ENCODE measurements at places on chromosomes 16 and 17. TPM values are rescaled to one million over a fixed set of nuclear protein-coding genes. Genes with fewer than 3 reads are reported as not detected.

RAB26 gene
- 2.6 TPM for polyA plus RNA-seq

EEF2K gene
- polyA plus RNA-seq = 18.0 TPM

MMP28 gene
- 1.3 TPM for polyA plus RNA-seq

TMEM97 gene
- 50.0 TPM for polyA plus RNA-seq

SCNN1G gene
- polyA plus RNA-seq = 25.8 TPM

C17orf50 gene
- 0.26 TPM for polyA plus RNA-seq

RPGRIP1L gene
- 15.7 TPM for polyA plus RNA-seq

DNA sequence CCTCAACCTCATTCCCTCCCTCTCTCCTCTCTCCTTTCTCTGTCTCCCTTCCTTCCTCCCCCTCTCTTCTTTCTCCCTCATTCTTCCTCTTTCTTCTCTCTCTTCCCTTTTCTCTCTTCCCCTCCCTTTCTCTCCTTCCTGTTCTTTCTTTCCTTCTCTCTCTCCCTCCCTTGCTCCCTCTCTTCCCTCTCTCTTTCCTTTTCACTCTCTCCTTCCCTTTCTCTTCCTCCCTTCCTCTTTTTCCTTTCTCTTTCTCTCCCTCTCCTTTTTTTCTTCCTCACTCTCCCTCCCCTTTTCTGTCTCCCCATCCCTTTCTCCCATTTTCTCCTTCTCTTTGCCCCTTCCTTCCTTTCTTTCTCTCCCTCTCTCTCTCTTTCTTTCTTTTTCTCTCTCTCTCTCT, 7.9 kb upstream of the ELAC2 start:
- no peak for DNase-seq

GRCh38 chr17:32673964-32674363, 187.2 kb downstream of the CDK5R1 start:
- no peak for DNase-seq

DNA sequence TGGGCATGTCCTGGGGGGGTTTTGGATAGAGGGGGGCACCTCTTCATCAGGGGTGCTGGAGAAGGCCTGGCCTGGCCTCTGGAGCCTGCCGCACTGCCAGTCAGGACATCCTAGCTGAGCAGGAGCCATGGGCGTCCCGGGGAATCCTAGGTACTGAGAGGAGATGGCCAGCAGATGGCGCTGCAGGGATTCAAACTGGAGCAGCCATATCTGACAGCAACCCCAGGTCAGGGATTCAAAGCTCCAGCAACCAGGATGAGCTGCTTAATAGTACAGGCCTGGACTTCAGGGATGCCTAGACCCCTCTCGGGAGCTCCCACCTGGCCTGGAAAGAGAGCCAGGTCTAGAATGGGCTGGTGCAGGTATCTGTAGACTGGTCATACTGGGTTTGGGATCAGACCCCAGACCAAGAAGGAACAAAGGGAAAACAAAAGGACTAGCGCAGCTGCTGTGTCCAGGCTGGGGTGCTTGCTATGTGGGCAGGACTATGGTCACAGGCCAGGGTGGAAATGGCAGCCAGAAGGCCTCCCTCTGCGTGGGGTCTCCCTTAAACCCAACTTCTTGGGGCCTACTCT, 306.9 kb upstream of the RBFOX1 start:
- DNase-seq = peak; percentile 47

GRCh38 chr17:17921192-17922069, 50.8 kb downstream of the TOM1L2 start:
- DNase-seq = no peak

DNA sequence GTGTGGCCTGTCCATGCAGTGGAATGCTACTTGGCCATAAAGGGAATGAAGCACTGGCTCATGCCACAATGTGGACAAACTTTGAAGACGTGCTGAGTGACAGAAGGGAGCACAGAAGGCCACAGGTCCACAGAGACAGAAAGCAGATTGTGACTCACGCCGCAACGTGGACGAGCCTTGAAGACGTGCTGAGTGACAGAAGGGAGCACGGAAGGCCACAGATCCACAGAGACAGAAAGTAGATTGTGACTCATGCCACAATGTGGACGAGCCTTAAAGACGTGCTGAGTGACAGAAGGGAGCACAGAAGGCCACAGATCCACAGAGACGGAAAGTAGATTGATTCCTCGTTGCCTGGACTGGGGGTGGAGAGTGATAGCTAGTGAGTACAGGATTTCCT, 19.2 kb downstream of the ZC3H18 start:
- DNase-seq = no peak

GRCh38 chr16:20678242-20678641, 19.2 kb downstream of the ACSM1 start:
- DNase-seq = no peak

- no peak for DNase-seq
These were observed 174.6 kb upstream of the CDH13 start for GRCh38 chr16:82452004-82452756.

DNA sequence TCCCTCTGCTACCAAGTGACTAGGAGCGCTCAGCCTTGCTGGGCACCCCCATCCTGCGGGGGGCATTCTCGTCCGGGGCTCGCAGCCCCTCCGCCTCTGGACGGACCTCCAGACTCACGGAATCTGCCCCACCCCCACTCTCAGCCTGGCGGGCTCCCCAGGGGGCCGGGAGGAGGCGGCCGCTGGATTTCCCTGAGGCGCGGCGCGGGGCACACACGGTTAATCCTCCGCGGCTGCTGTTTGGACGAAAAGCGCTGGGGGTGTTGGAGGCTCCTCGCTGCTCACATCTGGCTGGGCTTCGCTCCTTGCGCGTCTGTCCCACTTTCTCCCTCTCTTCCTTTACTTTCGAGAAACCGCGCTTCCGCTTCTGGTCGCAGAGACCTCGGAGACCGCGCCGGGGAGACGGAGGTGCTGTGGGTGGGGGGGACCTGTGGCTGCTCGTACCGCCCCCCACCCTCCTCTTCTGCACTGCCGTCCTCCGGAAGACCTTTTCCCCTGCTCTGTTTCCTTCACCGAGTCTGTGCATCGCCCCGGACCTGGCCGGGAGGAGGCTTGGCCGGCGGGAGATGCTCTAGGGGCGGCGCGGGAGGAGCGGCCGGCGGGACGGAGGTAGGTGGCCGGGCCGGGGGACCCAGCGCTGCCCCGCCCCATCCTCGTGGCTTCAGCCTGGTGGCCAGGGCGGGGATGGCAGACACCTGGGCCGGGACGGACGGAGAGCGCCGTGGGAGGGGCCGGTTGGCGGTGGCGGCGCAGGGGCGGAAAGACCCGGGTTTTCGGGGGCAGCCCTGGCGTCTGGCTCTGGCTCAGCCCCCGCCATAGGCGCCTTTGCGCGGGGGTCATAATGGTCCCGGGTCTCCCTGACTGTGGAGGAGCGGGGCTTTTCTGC, at the start of gene C1QTNF1:
TSS of gene C1QTNF1 (plus strand) at position 284 of the 886 bp plus-strand sequence. CDS start 19,800 bp downstream, outside the sequence.
- peak; percentile 34 for DNase-seq
